ENCODE measurements at places on chromosomes 6 and 20. TPM values are rescaled to one million over a fixed set of nuclear protein-coding genes. Genes with fewer than 3 reads are reported as not detected.
A peak's percentile ranks its signal among the peaks of the same experiment; 100 is the strongest.

Gene IMPG1
- total RNA-seq = not detected

DNA sequence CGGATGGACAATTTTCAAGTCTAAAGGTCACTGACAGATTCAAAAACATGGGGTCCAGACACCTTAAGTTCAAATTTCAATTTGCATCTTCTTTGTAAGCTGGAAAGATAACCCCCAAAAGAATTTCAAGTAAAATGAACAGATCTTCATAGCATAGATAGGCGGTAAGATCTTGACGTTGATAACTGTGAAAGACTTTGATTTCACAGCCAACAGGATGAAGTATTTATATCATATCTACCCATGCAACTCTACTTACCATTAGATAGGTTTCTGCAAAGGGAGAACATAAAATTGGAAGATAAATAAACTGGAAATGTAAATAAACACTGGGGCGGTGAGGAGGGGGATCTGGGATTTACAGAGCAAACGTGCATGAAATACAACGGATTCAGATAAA is 137.8 kb downstream of the IPCEF1 start:
- peaks cover 18% of the 10 kb centered on the region for H3K36me3 ChIP-seq
- no peak overlapping the region for H3K4me3 ChIP-seq
- no peaks in the 10 kb centered on the region for H3K27me3 ChIP-seq
- H3K27ac ChIP-seq = no peak overlapping the region

DNA sequence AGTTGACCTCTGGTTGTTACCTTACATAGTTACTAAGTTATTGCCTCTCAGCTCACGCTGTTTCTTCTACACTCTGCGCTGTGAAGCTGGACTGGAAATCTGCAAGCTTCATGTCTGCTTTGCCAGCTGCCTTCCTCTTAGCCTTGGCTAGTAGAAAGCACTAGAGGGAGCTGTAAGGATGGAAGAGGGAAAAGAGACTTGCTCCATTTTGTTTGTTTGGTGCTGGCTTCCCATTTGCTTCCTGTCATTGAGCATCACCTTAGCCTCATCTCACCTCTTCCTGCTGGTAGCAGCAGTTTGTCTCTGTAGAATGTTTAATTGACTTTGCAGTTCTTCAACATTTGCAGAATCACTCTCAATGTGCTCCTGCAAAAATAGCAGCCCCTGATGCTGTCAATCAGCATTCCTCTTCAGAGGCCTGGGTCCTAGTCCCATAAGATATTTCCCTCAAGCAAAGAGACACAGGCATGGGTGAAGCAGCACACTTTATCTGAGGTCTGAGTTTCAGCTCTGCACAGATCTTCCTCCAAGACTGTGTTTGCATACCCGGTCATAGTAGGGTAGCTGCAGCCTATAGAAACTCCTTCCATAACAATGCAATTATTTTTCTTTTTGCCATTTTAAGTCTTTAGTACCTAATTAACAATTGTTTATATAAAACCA is 302.2 kb upstream of the EPHA7 start:
- H3K36me3 ChIP-seq = no peaks in the 10 kb centered on the region
- H3K4me1 ChIP-seq = no peaks in the 10 kb centered on the region

GRCh38 chr6:99285881-99286280 is 63.6 kb downstream of the FAXC start:
- DNase-seq = no peak
- no peak overlapping the region for H3K27ac ChIP-seq
- H3K27me3 ChIP-seq = peaks cover 20% of the 10 kb centered on the region
- H3K4me3 ChIP-seq = no peak overlapping the region
- no peaks in the 10 kb centered on the region for H3K4me1 ChIP-seq

- peaks cover 25% of the 10 kb centered on the region for H3K27me3 ChIP-seq
- H3K4me3 ChIP-seq = no peak overlapping the region
- H3K27ac ChIP-seq = no peak overlapping the region
- no peaks in the 10 kb centered on the region for H3K4me1 ChIP-seq
- DNase-seq = peak; percentile 55
- peaks cover 3% of the 10 kb centered on the region for H3K36me3 ChIP-seq
These were observed 119.7 kb upstream of the ZNF184 start for GRCh38 chr6:27592481-27593199.

- H3K27me3 ChIP-seq = no peaks in the 10 kb centered on the region
- H3K27ac ChIP-seq = no peak overlapping the region
- no peak for DNase-seq
These were observed 57.6 kb downstream of the PLCB4 start for GRCh38 chr20:9126527-9126926.

- H3K36me3 ChIP-seq = no peaks in the 10 kb centered on the region
- H3K4me3 ChIP-seq = no peak overlapping the region
- no peak for DNase-seq
- no peaks in the 10 kb centered on the region for H3K27me3 ChIP-seq
- no peak overlapping the region for H3K27ac ChIP-seq
These were observed 54.2 kb downstream of the OPN5 start for GRCh38 chr6:47836046-47836445.

Gene NT5E
- 2.4 TPM for total RNA-seq

Gene PPP1R14C
- 0.10 TPM for total RNA-seq

DNA sequence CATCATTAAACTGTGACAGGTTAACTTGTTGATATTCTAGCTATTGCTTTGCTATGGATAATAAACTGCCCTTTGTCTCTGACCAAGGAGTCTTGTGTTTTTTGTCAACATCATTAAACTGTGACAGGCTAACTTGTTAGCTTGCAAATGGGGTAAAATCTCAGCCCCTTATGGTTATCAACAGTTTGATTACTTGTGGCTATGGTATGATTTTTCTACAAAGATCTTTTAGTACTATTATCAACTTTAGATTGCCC is 35.9 kb downstream of the SLC2A12 start:
- no peak for DNase-seq
- H3K4me3 ChIP-seq = no peak overlapping the region
- peaks cover 9% of the 10 kb centered on the region for H3K27me3 ChIP-seq
- H3K4me1 ChIP-seq = no peaks in the 10 kb centered on the region
- H3K36me3 ChIP-seq = no peaks in the 10 kb centered on the region

Gene HLA-DQA2
- not detected for total RNA-seq

DNA sequence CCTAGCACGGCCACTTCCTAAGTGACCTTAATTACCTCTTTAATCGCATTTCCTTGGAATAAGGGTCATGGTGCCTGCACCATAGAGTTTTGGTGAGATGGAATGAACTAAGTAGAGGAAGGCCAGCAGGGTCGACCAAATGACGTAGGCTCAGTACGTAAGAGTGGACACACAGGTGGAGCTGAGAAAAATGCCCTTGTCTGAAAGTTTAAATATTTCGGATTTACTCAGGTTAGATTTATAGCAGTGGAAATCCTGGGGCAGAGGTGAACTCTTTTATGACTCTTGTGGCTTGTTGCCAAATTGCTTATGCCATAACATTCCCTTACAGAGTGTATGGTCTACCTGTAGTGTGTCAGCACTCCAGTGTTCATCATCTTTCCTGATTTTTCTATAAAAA is 23.6 kb upstream of the BTBD3 start:
- peaks cover 27% of the 10 kb centered on the region for H3K27me3 ChIP-seq
- H3K4me1 ChIP-seq = peaks cover 14% of the 10 kb centered on the region
- no peak overlapping the region for H3K27ac ChIP-seq
- DNase-seq = no peak
- H3K36me3 ChIP-seq = no peaks in the 10 kb centered on the region

Gene LPA
- total RNA-seq = not detected

GRCh38 chr6:83308833-83309232 is 115.7 kb downstream of the RWDD2A start:
- peaks cover 2% of the 10 kb centered on the region for H3K4me1 ChIP-seq
- H3K27ac ChIP-seq = no peak overlapping the region
- H3K36me3 ChIP-seq = no peaks in the 10 kb centered on the region
- no peak overlapping the region for H3K4me3 ChIP-seq

DNA sequence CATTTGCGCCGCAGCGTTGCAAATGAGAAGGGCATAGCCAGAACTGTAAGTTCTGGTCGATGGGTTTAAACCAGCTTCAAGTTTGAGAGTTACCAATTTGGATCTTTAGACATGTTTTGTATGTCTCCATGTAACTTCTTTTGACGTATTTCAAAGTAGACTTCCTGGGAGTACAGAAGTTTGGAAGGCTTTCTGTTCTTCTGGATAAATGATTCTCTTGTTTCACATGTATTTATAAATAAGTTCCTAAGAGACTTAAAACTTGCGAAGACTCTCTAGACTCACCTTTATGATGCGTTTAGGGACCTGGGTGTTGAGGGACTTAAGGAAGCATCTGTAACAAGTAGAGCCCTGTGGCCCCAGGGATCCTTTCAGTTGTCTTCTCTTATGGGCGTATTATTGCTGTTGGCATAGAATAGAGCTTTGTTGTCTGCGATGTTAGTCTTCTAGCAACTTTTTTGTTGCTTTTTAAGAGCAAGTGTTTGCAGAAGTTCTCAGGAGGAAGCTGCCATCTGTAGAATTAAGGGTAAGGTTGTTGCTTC is 1.3 kb downstream of the CDYL start:
- peak overlapping the region; percentile 61 for H3K27ac ChIP-seq
- peaks cover 22% of the 10 kb centered on the region for H3K27me3 ChIP-seq
- H3K4me1 ChIP-seq = peaks cover 56% of the 10 kb centered on the region
- peaks cover 12% of the 10 kb centered on the region for H3K36me3 ChIP-seq
- no peak for DNase-seq

DNA sequence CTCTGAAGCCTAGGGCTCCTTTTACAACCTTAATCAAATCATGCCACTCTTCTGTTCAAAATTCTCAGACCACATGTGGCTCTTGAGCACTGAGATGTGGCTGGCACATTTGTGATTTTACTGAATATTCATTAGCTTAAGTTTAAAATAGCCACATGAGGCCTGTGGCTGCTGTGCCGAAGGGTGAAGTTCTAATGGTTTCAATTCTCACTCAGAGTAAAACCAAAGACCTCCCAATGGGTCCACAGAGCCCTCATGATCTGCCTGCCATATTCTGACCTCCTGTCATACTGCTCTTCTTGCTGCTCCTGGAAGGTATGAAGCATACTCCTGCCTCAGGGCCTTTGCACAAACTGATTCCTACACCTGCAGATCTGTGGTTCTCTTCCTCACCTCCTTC is 7.8 kb upstream of the CST3 start:
- no peak overlapping the region for H3K27ac ChIP-seq
- H3K27me3 ChIP-seq = peaks cover 1% of the 10 kb centered on the region
- DNase-seq = no peak
- no peak overlapping the region for H3K4me3 ChIP-seq
- no peaks in the 10 kb centered on the region for H3K36me3 ChIP-seq

DNA sequence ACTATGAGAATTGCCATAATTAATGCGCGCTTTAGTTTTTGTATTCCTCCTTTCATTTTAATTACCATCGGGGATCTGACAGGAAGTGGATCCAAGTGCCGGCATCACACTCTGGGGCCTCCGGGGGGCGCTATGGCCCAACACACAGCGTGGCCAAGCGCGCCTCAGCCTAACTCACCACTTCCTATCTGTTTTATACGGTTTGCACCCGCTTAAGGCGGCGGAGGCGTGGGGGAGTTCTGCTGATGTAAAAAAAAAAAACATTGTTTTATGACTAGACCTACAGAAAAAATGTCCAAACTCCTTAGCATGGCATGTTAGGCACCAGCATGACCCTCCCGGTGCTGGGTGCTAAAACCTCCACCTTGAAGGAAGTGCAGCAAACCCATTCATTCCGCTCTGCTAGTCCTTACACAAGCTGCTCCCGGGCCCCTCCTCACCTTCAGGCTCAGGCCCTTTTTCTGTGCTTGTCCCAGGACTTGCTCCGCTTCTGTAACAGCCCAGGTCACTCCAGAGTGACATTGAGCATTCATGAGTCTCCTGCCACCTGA is 4.5 kb upstream of the EBF4 start:
- H3K4me3 ChIP-seq = peak overlapping the region; percentile 32
- H3K36me3 ChIP-seq = peaks cover 3% of the 10 kb centered on the region
- peak overlapping the region; percentile 21 for H3K27ac ChIP-seq
- peak; percentile 88 for DNase-seq

DNA sequence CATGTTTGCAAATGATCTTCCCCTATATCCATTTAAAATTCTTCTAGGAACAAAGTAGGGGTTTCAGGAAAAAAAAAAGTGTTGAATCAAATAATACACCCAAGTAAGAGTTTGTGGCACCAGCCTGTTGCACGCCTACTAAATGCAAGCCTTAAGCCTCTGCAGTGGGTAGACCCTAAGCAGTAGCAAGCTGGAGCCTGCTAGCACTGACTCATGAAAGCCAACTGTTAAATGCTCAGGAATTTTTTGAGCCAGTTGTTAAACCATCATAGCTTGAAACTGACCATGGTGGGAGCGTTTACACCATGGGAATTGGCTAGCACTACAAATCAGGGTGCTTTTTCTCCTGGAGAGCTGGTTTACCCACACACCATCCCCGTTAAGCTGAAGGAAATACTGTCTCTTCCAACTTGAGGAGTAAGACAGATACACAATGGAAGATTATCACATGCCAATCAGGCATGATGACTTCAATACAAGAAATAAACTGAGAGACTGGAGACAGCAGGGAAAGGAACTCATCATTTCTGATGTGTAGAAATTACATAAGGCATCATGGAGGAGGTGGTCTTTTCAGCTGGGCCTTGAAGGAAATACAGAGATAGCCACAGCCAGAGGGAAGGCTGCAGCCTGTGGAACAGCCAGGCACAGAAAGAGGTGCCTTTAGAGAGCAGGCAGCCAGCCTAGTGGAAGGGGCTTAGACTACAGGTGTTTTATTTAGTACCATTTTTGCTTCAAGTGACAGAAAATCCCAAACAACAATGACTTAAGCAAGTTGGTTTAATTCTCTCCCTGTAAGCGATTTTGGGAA is 110.8 kb downstream of the SNX5 start:
- peaks cover 53% of the 10 kb centered on the region for H3K4me1 ChIP-seq
- H3K27ac ChIP-seq = no peak overlapping the region
- H3K4me3 ChIP-seq = no peak overlapping the region
- no peak for DNase-seq

DNA sequence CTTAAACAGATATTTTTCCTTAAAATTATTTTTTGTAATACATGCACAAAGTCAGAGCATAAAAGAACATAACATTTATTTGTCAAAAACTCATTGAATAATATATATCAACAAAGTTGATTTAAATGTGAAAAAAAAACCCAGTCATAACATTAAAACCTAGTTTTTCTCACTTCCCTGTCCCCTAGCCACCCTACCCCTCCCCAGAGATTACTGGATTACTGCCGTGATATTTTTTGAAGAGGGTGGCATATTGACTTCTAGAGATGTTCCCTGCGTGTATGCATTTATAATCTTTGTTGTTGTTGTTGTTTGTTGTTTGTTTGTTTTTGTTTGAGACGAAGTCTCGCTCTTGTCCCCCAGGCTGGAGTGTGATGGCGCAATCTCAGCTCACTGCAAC is 52.4 kb upstream of the ARMC2 start:
- peaks cover 39% of the 10 kb centered on the region for H3K4me1 ChIP-seq
- no peak for DNase-seq
- no peak overlapping the region for H3K27ac ChIP-seq

Gene TMEM244
- 0.43 TPM for total RNA-seq

DNA sequence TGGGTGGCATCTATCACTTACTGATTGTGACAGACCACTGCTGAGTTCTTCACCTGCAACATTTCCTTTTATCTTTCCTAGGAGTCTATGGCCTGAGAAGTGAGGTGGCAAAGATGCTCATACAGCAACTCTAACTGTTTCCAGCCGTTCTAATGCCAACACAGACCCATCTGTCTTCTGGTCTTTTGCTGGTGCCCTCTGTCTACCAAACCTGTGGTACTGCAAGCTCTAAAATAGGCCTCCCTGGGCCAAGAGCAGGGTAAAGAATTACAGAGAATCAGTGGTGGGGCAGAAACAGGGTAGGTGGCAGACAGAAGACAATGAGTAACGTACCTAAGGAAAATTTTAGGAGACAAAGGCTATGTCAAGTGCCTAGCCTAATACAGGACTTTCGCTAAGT is 611.0 kb upstream of the FLRT3 start:
- no peaks in the 10 kb centered on the region for H3K4me1 ChIP-seq
- H3K4me3 ChIP-seq = no peak overlapping the region
- H3K27me3 ChIP-seq = no peaks in the 10 kb centered on the region
- no peak for DNase-seq
- H3K27ac ChIP-seq = no peak overlapping the region
- H3K36me3 ChIP-seq = no peaks in the 10 kb centered on the region
